ENCODE measurements at places on chromosomes 3 and 15. TPM values are rescaled to one million over a fixed set of nuclear protein-coding genes. Genes with fewer than 3 reads are reported as not detected.

Gene TNNC1
- total RNA-seq, result 5.2 TPM

Gene SIAH2
- total RNA-seq, result 24.0 TPM

Gene PXK
- 14.2 TPM for total RNA-seq

GRCh38 chr15:88401251-88401995, 65.8 kb downstream of the MRPL46 start:
- no peaks in the 10 kb centered on the region for H3K4me1 ChIP-seq
- no peaks in the 10 kb centered on the region for H3K36me3 ChIP-seq
- no peak overlapping the region for H3K4me3 ChIP-seq
- DNase-seq, result no peak
- peaks cover 7% of the 10 kb centered on the region for H3K27me3 ChIP-seq

- peaks cover 17% of the 10 kb centered on the region for H3K4me1 ChIP-seq
- no peak for DNase-seq
- H3K27ac ChIP-seq, result peak overlapping the region; percentile 83
- peak overlapping the region; percentile 67 for H3K4me3 ChIP-seq
- H3K27me3 ChIP-seq, result no peaks in the 10 kb centered on the region
- no peaks in the 10 kb centered on the region for H3K36me3 ChIP-seq
Measured at GRCh38 chr3:182981038-182981380, 671 bp upstream of the DCUN1D1 start.

- no peaks in the 10 kb centered on the region for H3K4me1 ChIP-seq
- H3K36me3 ChIP-seq, result no peaks in the 10 kb centered on the region
- H3K27me3 ChIP-seq, result peaks cover 3% of the 10 kb centered on the region
- no peak overlapping the region for H3K4me3 ChIP-seq
Measured at GRCh38 chr15:68984586-68984985, 29.9 kb upstream of the NOX5 start.

DNA sequence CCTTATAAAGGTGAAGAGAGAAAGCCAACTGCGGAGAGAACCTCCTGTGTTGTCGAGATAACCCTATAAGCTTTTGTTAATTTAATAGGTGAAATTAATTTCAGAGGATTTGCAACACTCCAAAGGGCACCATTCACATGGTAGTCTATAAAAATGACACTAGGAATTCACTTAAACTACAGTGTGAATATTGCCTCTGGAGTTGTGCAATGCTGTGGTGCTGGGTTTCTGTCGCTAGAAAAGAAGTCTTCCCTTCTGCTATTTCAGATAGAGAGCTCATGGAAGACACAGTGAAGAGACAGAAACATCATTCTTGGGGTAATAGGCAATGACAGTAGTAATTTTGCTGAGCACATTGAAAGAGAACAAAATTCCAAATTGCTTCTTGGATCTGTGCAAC, 28.8 kb upstream of the PROK2 start:
- no peak overlapping the region for H3K27ac ChIP-seq
- no peak for DNase-seq
- no peaks in the 10 kb centered on the region for H3K4me1 ChIP-seq
- no peaks in the 10 kb centered on the region for H3K36me3 ChIP-seq
- H3K27me3 ChIP-seq, result no peaks in the 10 kb centered on the region

GRCh38 chr3:188349351-188349901, 195.5 kb downstream of the LPP start:
- no peaks in the 10 kb centered on the region for H3K36me3 ChIP-seq
- no peak for DNase-seq
- H3K27ac ChIP-seq, result no peak overlapping the region
- no peaks in the 10 kb centered on the region for H3K27me3 ChIP-seq
- no peaks in the 10 kb centered on the region for H3K4me1 ChIP-seq

DNA sequence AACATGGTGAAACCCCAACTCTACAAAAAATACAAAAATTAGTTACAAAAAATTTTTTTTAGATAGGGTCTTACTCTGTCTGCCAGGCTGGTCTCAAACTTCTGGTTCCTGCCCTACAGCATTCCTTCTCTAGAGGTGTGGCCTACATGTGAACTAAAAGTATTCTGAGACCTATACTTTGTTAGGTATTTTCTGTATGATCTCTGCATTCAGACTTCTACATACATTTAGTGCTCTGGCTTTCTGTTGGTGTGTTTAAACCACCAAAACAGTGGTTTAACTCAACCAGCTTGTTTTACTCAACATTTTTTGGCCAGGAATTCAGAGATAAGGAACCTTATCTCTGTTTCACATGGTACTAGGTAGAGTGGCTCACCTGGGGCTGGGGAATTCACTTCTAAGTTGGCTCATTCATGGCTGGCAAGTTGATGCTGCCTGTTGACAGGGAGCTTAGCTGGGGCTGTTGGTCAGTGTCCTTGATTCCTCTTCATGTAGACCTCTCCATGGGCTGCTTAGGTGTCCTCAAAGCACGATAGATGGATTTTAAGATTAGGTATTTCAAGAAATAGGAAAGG, 41.4 kb upstream of the BSN start:
- no peaks in the 10 kb centered on the region for H3K36me3 ChIP-seq
- no peak for DNase-seq
- H3K4me1 ChIP-seq, result no peaks in the 10 kb centered on the region
- H3K27ac ChIP-seq, result no peak overlapping the region
- no peak overlapping the region for H3K4me3 ChIP-seq
- H3K27me3 ChIP-seq, result no peaks in the 10 kb centered on the region

DNA sequence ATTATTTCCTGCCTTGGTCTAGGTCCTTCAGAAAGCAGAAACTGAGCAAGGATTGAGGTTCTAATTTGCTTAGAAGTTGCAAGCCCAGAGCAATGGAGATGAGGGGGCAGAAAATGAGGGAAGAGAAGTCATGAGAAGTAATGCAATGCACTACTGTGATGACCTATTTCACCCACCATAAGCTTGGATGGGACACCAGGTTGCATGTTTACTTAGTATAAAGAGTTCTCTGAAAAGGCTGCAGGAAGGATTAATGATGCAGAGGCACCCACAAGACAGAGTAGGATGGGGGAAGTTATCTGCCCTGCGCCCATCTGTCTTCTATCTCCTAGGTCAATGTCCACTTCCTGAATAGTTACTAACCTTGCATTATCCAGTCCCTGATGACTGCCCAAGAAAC, 84.8 kb upstream of the SNRK start:
- no peak overlapping the region for H3K4me3 ChIP-seq
- no peaks in the 10 kb centered on the region for H3K27me3 ChIP-seq
- no peak overlapping the region for H3K27ac ChIP-seq
- H3K4me1 ChIP-seq, result no peaks in the 10 kb centered on the region

DNA sequence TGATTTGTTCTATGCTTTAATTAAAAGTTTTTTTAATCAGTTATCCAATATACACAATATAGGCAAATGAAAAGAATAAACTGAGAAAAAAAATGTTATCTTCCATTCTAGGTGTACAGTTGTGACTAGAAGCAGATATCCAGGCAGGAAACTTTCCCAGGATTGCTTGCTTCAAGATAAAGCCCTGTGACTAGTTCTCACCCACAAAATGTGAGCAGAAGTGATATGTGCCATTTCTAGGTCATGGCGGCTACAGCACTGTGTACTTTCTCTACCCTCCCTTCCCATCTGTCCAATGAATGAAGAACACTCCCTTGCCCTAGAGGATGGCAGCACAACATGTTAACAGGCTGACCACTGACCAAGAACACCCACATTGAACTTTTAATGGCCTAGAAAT, 110.5 kb upstream of the STT3B start:
- no peak overlapping the region for H3K4me3 ChIP-seq
- no peaks in the 10 kb centered on the region for H3K36me3 ChIP-seq
- no peak overlapping the region for H3K27ac ChIP-seq
- no peaks in the 10 kb centered on the region for H3K4me1 ChIP-seq

DNA sequence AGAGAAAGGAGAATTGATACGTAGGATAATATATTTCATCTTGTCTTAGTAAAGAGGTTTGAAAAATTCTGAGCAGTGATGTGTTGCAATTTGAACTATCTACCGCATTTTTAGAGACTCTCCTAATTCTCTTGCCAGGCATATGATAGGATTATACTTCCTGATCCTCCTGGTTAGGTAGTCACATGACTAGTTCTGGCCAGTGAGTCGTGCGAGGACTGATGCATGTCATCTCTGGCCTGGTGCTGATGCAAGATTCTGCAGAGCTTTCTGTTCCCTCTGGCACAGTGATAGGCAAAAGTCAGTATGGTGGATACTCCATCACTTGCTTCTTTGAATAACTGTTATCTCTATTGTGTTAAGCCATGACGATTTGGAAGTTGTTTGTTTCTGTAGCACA, 277.6 kb upstream of the NAALADL2 start:
- DNase-seq, result no peak
- no peak overlapping the region for H3K4me3 ChIP-seq
- no peaks in the 10 kb centered on the region for H3K36me3 ChIP-seq
- no peaks in the 10 kb centered on the region for H3K27me3 ChIP-seq

All from Panc1 (cell line).